ENCODE measurements at places on chromosomes 12 and 14.
A peak's percentile ranks its signal among the peaks of the same experiment; 100 is the strongest.

DNA sequence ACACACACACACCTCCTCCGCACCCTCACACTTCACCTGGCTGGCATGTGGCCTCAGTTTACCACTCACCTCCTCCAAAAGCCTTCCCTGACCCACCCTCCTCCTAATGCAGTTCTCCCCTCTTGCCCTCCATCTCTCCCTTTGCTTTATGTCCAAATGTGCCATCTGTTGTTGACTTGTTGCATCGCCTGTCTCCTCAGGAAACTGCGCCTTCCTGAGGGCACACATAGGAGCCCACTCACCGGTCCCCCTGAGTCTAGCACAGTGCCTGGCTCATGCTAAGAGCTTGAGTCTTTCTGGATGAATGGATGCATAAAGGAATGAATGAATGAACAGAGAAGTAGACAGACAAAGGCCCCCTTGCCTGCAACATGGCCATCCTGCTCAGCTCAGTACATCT is 34.0 kb downstream of the MVK start:
- DNase-seq, result no peak

DNA sequence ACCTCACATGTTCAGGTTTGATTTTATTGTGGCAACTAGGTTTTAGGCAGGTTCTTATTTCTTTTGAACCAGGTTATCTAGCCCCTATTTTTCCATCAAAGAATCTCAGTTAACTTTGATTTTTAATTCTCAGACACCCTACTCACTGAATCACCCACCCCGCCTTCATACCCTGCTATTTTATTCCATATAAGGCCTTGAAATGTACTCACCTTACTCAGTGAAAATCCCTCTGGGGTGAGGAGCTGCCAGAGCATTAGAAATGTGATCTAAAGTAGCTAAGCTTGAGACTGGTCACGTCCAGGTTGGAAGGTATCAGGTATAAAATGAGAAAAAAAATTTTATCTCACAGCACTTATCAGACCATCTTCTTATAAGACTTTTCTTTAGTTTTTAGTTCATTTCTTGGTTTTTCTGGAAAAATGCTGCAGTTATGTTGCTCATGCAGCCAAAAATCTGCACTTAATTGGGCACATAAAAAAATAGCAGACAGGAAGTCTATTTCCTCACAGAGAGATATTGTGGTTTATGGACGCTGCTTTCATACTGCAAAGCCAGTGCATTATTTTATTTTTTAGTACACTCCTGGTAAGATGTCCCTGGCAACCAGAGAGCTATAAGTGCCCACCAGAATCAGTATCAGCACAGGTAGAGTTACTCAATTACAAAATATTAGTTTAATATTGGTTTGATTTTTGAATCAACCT is 101.5 kb upstream of the CCDC91 start:
- DNase-seq, result no peak

- peak; percentile 30 for DNase-seq
Observed at GRCh38 chr12:2291182-2291832, 238.5 kb downstream of the CACNA1C start.

DNA sequence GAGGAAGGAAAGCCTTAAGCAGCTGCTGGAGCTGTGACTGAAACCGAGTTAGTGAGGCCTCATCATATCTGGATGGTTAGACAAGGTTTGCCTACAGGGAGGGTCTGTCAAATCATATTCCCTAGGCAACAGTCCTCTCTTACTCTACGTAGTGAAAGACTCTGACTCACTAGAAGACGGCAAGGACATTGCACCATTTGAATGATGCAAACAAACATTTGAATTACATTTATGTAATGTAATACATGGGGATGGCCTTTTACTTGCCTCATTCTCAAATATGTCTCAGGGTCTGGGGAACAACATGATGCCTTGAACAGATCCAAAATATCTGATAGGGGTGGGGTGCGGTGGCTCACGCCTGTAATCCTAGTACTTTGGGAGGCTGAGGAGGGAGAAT is 29.8 kb upstream of the STRAP start:
- no peak for DNase-seq

DNA sequence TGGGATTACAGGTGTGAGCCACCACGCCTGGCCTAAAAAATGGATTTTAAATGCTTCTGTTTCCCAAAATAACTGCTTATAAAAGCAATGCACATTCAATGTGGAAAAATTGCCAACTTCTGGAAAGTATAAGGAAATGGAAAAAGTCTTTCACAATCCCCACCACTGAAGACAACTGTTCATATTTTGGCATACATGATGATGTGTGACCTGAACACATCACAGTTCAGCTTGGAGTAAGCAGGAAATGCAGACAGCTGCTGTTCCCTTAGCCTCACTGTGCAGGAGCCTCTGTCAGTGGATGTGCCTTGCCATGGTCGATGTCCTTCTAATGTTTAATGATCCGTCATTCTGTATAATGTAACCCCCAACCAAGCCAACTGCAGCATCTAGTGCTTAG is 5.2 kb downstream of the MTERF2 start:
- DNase-seq, result no peak
